NCI-H1930 (cell line): ENCODE measurements at places on chromosomes 2 and 18.

DNA sequence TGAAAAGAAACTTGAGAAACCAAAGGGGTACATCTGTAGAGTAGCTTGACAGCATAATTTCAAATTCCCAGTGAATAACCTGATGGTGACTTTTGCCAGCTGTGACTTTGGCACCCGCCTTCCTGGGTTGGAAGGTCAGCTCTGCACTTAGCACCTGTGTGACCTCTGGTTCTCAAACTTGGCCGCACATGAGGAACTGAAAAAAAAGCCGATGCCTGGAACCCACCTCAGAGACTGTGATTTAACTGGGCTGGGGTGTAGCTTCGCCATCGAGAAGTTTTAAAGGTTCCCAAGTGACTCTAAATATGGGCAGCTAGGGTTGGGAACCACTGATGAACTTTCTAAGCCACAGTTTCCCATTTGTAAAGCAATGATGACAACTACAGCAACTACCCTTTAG, 6.5 kb downstream of the EFEMP1 start:
- DNase-seq: no peak

DNA sequence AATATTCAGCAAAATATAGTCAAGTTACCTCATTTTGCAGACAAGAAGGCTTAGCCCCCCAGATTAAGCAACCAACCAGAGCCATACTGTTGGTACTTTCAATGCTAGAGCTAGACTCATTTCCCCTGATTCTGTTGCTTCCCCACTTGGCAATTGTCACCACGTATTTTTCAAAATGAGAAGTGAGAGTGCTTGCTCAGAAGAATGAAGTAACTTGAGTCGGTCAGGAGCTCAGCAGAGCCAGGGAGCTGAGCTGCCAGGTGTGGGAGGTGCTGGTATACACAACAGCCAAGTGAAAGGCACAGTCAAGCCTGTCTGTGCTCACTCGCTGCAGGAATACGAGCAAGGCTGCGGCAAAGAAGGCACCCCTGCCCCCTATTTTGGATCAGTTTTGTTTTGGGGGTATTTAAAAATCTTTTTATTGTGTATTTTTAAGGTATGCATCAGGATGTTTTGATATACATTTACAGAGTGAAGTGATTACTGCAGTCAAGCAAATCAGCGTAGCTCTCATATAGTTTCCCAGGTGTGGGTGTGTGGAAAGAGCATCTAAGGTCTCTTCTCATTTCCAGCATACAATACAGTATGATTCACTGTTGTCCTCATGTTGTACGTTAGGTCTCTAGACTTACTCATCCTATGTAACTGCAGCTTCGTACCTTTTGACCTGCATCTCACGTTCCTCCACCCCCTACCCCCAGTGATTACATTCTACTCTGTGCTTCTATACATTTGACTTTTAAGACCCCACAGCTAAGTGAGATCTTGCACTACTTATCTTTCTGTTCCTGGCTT, 62.4 kb downstream of the MRPS9 start:
- DNase-seq: no peak

GRCh38 chr2:216351172-216351925, 20.9 kb downstream of the MARCHF4 start:
- no peak for DNase-seq

DNA sequence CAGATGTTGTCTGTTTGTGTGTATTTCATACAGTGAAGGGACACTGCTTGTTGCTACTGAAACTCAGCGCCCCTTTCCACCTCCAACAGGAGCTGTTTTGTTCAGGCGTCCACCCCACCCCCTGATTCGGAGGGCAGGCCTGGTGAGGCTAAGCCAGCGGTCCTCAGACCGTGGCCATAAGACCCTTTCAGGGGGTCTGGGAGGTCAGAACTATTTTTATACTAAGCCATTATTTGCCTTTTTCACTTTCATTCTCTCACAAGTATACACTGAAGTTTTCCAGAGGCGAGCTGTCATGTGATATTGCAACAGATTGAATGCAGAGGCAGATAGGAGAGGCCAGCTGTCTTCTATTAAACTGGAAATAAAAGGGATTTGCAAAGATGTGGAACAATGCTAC, 39.7 kb upstream of the IGFBP5 start:
- DNase-seq: no peak

DNA sequence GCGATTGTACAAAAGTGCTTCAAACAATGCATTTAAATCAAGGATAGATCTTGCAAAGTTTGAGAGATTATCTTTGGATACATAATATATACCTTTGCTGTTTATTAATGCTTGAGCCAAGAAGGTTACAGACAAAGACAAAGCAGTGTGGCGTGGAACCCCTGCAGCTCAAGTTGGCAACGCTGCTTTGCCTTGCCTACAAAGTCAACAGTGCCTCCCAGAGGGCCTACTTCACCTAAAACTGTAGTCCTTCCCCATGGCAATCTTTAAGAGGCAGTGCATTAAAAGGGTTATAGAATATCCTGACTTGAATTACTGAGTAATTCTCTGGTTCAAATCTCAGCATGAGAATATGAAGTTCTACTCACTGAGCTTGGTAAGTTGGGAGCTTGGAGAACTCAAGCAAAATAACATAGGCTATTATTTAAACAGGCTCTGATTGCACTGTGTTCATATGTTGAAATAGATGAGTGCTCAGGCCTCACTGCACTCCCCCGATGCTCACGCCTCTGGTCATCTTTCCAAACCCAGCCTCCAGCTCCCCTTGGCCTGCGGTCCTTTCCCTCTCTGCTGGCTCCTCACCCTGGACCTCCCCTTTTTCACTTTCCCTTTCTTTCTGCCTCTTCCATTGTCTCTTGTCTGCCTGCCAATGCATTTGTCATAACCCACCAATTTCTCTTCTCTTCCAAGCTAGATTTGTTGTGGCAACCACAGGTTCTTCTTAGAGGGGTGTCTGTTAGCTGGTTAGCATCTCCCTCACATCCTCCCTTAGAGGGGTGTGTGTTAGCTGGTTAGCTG, 96.5 kb downstream of the MYT1L start:
- peak; percentile 17 for DNase-seq

DNA sequence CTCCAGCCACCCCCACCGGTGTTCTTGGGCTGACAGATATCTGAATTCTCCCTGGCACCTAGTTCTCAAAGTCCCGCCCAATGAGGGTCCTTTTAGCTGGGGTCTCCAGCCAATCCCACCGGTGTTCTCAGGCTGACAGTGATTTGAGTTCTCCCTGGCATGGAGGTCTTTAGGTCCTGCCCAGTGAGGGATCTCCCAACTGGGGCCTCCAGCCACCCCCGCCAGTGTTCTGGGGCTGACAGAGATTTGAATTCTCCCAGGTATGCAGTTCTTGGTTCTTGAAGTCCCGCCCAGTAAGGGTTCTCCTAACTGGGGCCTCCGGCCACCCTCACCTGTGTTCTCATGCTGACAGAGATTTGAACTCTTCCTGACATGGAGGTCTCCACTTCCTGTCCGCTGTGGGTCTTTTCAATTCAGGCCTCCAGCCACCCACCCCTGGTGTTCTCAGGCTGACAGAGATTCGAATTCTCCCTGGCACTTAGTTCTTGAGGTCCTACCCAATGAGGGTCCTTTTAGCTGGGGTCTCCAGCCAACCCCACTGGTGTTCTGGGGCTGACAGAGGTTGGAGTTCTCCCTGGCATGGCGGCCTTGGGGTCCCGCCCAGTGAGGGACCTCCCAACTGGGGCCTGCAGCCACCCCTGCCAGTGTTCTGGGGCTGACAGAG, 154.6 kb downstream of the ANKRD36 start:
- no peak for DNase-seq
